Skin of body (tissue), 3 donors: ENCODE measurements at places on chromosomes 7 and 10. TPM values are rescaled to one million over a fixed set of nuclear protein-coding genes. Genes with fewer than 3 reads are reported as not detected.

NKX1-2 gene
- 0.20 TPM for total RNA-seq

ADO gene
- 15.6 TPM for total RNA-seq

FGF8 gene
- total RNA-seq: not detected

PTPRE gene
- 15.9 TPM for total RNA-seq

C10orf105 gene
- under 0.01 TPM for total RNA-seq

AP4M1 gene
- 12.8 TPM for total RNA-seq

EBF3 gene
- 19.5 TPM for total RNA-seq

NDUFB2 gene
- total RNA-seq: 77.3 TPM

FFAR4 gene
- 1.6 TPM for total RNA-seq

KIAA1549 gene
- 3.0 TPM for total RNA-seq

CALML3 gene
- 9.8 TPM for total RNA-seq

ADAMTS14 gene
- 5.2 TPM for total RNA-seq

CTNNA3 gene
- 7.1 TPM for total RNA-seq

PALD1 gene
- 8.6 TPM for total RNA-seq

TMEM196 gene
- under 0.01 TPM for total RNA-seq

HYCC1 gene
- total RNA-seq: 50.2 TPM

AKR1E2 gene
- 15.5 TPM for total RNA-seq

ZNF775 gene
- total RNA-seq: 3.0 TPM
